Fibroblast of skin of left quadriceps (primary cell): ENCODE measurements at places on chromosomes 11 and 22.
A peak's percentile ranks its signal among the peaks of the same experiment; 100 is the strongest.

- DNase-seq, result no peak
These were observed 9.3 kb upstream of the GDPD5 start for GRCh38 chr11:75535071-75535470.

GRCh38 chr11:28743061-28743550 is 634.9 kb downstream of the METTL15 start:
- no peak for DNase-seq

DNA sequence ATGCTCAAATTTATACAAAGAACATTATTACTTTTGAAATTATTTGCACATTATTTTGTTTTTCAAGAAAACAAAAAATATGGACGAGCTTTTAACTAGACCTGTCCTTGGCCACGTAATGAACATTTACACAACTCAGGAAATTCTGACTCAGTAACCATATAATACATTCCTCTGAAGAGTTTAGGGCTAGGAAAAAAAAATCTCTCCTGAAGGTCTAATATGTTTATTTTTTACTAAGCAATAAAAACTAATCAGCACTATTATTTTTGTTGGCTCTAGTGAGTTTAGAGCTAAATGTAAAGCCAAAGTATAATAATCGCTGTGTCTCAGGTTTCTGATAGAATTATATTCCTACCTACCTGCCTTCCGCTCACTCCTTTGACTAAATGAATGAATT is 187.5 kb downstream of the SWAP70 start:
- peak; percentile 47 for DNase-seq

DNA sequence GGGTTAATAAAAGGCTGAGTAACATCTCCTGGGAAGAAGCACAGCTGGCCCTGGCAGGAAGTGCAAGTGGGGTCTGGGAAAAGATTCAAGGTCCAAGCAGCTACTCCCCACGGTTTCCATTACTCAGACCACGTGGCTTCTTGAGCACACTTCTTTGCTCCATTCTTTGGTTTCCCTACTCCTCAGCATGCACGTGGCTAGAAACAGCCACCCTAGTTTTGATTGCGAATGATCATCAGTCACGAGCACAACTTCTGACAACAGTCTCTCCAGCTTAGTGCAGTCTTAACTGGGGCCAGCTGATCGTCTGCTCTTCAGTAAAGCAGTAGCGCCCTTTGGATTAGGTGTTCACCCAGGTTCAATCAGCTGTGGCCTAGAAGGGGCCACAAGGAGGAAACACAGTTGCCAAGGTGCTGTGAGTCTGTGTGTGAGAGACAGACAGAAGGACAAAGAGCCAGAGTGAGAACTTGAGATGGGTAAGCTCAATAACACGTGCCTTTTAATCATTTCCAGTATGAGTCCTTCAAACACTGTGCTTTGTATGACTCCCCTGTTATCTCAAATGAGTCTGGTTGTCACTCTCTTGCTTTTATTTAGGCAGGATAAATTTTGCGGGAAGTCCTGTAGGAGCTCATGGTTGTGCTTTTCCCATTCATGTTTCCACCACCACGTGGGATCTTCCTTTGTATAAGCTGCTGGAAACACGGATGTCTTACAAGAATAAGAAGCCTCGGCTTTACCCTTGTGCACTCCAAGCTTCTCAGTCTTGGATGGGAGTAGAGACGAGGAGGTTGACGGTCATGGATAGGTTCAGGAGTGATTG is 901 bp upstream of the PARVA start:
- peak; percentile 45 for DNase-seq

DNA sequence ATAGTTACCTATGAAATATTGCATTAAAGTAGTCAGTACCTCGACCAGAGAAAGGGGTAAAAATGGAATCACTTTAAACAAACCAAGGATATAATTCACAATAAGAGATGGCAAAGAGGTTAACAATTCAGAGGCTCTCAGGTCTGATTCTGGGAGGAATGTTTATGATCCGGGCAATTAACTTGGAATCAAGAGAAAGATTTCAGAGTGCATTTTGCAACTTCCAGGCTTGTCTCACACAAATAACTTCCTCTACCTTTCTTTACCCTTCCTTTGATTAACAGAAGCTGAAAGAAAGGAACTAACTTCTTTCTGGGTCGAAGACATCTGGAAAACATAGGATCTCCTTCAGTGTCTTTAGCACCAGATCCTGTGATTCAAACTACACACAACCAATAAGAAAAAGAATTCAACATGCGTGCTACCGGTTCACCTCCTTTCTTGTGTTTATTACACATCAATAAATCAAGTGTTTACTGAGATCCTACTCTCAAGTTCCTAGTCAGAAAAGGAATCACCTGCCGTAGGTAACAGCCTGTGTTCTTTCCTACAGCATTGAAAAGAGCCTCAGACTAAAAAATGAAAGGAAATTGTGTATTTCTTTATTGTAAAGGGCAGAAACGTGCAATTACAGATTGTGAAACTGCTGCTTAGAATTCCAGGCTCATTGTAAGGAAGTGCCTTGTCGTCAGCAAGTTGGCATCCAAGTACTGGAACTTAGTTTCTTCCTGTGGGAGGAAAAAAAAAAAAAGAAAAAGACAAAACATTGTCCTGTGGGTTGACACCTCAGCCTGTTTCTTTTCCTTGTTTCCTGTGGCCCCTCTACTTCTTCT is 29.5 kb downstream of the CARD18 start:
- peak; percentile 22 for DNase-seq

- no peak for DNase-seq
These were observed 18.0 kb downstream of the FLRT1 start for GRCh38 chr11:64053699-64054098.

DNA sequence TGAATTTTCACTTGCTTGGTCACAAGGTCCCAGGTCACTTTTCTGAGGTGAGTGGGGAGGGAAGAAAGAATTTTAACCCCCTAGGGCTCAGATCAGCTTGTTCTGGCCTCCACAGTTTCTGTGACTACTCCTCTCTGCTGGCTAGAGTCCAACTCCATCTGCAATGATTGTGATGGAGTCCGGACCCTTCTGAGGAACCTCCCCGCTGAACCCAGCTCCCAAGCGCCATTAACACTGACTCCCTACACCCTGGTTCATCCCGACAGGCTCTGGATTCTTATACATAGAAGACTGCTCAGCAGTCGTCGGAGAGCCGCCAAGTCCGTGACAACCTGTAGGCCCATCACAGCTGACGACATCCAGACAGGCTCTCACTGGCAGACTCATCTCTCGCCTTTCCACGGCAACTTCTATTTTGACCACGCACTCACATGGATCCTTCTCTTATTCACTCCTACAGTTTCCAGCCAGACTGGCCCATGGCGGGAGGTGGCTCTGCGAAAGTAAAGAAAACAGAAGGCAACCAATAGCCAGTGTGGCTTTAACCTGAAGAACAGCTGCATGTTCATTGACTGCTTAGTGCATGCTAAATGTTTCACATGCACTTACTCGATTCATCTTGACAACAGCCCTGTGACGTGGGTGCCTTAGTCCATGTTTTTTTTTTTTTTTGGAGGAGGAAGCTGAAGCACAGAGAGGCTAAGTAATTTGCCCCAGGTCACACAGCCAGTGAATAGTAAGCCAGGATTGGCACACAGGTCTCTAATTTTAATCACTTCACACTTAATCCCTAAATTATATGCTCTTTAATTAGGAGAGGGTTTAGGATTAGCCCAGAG is 68.0 kb upstream of the PRDM11 start:
- no peak for DNase-seq

DNA sequence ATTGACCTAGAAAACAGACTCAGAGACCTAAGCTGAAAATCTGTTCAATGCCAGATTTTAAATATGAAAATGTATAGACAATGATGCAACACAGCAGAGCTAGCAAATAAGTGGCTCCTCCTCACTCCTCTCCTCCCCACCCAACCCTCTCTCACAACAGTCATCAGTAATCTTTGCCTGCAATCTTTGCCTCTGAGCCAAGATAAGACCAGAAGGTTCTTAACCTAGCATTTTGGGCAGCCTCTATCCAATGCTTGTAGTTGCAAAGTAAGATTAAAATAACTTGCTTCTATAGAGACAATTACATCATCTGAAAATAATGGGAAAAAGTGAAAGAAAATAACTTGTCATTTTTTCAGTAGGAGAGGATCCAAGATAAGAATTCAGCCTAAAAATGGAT is 117.3 kb downstream of the PARVA start:
- DNase-seq, result peak; percentile 32

GRCh38 chr22:45203150-45203951 is 37.3 kb downstream of the KIAA0930 start:
- no peak for DNase-seq

DNA sequence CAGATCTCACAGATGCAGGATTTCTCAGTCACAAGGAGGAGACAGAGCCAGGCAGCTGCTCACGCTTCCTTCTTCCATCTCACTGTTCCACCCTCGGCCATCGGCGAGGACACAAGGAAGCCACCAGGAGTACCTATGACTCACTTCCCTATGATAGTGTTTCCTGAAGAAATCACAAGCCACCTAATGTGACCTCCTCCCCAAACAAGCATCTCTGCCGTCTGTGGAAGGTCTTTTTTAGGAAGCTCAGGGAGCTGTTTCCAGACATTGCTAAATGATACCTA is 672.7 kb downstream of the TBC1D22A start:
- DNase-seq, result no peak

- peak; percentile 39 for DNase-seq
These were observed 46.4 kb downstream of the MCM5 start for GRCh38 chr22:35446365-35446764.

DNA sequence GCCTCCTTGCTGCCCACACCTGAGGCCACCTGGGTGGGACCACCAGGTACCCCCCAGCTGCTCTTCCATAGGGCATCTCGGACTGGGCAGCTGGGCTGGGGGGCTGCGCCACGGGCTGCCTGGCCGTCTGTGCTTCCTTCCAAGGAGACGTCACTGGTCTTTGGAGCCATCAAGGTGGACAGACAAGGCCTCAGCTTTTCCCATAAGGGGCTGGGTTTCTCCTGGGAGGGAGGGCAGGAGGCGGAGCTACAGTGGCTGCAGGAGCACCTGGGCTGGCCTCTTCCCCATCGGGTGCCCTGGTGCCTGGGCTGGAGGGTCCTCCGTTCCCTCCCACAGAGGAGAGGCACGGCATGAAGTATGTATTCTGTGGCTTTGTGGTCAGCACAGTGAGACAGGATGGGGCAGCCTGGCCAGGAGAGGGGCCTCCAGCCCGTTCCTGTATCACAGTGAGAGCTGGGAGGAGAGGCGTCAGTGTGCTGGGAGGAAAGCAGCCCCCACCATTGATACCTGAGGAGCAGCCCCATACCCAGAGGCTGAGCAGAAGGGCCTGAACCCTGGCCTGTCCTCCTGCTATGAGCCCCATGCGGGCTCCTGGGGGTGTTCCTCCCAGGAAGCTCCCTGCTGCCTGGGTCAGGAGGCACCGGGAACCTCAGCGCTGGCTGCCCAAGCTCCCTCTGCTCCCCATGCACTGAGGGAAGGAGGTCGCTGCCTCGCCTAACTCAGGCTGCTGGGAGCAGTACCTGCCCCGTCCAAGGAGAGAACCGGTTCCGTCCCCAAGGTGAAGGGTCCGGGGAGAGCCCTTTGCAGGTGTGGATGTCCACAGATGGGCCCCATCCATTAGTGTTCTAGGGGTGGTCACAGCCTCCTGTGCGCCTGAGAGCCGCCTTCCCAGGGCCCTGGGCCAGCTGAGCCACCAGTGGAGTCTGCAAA is 1075.0 kb downstream of the BRD1 start:
- DNase-seq, result no peak

GRCh38 chr11:62556108-62556874 is 9.7 kb upstream of the AHNAK start:
- peak; percentile 85 for DNase-seq

DNA sequence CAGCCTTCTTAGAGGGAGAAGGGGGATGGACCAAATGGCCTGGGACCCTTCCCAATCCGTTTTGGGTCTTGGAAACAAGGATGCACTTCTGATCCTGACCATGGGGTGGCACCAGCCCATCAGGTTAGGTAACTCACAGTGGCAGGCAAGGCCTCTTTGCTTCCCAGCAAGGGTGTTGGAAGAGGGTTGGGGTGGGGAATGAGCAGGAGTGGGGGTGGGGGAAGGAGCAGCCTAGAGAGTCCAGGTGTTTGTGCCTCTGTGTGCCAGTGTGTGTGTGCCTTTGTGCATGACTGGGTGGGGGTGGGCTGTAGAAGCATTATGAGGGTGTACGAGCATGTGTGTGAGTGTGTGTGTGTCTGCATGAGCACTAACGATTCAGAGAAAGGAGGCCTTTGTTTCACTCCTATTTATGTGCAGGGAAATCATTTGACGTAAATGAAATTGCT is 213.1 kb downstream of the INSC start:
- no peak for DNase-seq

DNA sequence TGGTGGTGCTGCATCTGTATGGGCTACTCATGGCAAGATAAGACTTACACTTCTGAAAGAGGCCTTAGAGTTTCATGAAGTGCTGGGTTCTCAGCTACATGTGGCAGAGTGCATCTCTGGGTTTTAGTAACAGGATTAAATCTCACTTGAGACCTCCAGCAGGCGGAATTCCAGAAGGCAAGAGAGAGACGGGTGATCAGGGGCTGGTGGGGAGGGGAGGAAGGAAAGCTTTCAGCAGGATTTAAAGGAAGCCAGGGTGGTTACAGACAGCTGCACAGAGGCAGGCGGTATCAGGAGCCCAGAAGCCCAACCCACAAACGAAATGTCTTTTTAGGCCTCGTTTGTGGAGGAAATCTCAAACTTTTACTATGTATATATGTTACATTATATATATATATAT is 56.2 kb upstream of the CD82 start:
- no peak for DNase-seq

GRCh38 chr22:39177791-39178190 is 25.3 kb upstream of the CBX7 start:
- DNase-seq, result no peak

- DNase-seq, result no peak
These were observed 81.0 kb downstream of the FBXO7 start for GRCh38 chr22:32555581-32555980.

GRCh38 chr22:49299821-49300231 is 527.8 kb downstream of the BRD1 start:
- no peak for DNase-seq

GRCh38 chr22:20647586-20648305 is 126.2 kb upstream of the SERPIND1 start:
- DNase-seq, result no peak

DNA sequence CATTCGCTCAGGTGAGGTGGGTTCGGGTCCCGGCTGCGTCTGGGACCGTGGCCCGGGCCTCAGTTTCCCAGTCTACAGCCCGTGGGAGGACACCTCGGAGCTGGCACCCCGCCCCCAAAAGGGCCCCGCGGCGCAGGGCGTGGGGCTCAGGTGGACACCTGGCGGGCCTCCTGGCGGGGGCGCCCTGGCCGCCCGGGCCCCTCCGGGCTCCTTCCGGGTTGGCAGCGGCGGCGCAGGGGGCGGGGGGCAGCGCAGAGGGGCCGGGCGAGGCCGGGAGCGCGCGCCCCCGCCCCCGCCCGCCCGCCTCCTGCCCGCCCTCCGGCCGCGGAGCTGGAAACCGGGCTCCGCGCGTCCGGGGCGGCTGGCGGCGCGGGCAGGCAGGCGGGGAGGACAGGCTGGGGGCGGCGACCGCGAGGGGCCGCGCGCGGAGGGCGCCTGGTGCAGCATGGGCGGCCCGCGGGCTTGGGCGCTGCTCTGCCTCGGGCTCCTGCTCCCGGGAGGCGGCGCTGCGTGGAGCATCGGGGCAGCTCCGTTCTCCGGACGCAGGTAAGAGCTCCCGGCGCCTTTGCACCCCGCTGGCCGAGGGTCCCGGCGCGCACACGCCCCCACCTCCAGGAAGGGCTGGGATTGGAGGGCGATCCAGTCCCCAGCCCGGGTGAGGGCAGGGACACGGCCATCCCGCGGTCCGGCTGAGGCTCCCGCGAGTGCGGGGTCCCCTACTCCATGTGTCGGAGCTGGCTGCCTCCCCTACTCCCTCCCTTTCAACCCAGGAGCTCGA is at the start of gene EMID1:
Gene EMID1 (plus strand): TSS at position 303 of the 778 bp plus-strand sequence. CDS start 143 bp downstream, at position 446.
- DNase-seq, result no peak

GRCh38 chr11:65479184-65480145 is 19.4 kb upstream of the MALAT1 start:
- peak; percentile 52 for DNase-seq
